Stimulated activated CD8-positive, alpha-beta memory T cell treated with anti-CD3 and anti-CD28 coated beads, Interleukin-4, amount 100 ng/mL, for 1 hour (primary cell): ENCODE measurements at places on chromosomes 4 and X.

DNA sequence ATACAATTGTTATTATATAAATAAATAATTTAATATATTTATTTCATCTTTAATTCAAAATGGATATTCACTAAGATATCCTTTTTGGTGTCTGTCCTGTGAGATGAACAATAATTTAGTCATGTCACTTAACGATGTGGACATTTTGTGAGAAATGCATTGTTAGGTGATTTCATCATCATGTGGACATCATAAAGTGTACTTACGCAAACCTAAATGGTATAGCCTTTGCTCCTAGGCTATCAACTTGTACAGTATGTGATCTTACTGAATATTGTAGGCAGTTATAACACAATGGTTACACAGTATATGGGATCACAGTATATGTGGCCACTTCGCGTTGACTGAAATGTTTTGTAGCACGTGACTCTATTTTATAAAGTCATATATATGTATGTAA is 20.2 kb upstream of the CHRNA9 start:
- no peak for DNase-seq

DNA sequence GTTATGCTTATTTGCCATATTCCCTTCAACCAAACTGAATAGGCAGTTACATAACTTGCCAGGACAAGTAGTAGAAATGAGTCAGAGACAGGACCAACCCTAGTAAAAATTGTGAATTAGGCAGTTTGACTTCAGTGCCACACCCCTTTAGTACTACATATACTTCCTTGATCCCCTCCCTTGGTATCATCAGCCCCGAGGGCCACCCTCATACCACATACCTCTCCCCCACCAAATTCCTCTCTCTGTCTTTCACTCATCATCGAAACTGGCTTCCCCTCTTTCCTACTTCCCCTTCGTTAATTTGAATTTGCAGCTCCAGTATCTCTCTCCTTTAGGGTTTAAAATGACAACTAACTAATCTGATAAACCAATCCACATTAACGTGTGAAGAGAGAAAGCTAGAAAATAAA is 7.9 kb upstream of the PTPN13 start:
- no peak for DNase-seq

DNA sequence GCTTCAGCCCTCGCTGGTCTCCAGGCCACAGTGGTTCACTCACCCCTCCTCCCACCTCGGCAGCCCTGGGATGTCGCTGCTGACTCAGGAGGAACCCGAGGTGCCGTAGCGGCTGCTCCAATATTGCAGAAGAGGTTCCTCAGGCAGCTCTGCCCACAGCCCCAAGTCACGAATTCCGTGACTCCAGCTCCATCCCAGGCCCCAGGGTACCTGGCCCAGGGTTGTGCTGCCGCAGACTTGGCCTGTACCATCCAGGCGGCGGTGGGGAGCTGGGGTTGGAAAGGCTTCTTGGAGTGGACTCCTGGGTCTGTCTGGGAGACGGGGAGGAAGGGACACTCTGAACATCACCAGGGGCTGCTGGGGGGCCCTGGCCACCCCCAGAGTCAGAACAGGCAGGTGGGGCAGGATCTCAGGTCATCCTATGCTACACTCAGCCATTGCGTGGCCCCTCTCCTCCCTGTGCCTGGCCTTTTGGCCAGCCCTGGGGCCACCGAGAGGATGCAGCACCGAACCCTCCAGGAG is 728 bp upstream of the HGFAC start:
- no peak for DNase-seq

- DNase-seq, result no peak
Observed at GRCh38 chr4:47907089-47907646, 7.2 kb downstream of the NFXL1 start.

DNA sequence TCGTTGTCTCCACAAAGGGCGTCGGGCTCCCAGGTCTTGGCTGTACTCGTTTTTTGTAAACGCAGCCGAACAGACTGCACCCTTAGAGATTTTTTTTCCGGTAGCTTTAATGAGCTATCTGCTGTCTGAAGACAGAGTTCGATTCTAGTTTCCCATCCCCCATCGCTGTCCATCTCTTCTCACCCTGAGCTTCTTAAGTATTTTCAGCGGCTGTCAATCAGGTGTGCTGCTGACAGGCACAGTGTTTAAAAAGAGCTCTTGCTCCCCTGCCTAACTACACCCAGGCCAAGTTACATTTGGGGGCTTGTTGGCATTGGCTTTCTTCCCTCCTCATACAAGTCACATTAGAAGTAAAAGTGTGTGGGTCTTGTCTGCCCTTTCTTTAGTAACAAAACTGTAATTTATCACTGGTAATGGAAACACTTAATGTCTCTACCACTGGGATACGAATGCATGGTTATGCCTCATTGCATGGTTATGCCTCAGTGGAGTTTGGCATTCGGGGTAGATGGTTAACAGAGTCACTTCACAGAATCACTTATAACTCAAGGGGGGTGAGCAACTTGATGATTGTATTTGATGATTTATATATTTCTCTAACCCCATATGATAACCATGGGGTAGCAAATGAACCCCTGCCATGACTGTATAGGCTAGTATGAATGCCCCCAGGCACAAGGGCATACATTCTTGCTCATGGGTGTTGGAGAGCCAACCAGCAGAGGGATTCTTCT is 1.4 kb upstream of the ARHGAP6 start:
- DNase-seq, result no peak

DNA sequence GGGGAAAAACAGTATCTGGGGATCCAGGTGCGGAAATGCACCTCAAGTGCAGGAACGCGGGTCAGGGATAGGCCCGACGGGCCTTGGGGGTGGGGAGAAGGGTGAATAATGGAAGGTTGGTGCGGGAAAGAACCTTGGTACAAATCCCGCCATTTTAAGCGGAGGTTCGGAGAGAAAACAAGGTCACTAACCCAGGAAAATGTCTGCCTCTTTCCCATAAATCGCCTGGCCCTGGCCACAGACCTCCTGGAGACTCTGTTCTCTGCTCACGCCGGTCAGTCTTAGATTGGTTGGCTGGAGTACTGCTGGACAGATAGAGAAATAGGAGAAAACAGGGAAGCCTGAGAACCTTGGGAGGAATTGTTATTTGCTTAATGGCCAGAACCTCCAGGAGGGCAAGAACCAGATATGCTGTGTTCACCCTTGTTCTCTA is 897 bp upstream of the FBXL5 start:
- DNase-seq, result no peak

GRCh38 chr4:142350871-142351270 is 495.2 kb downstream of the INPP4B start:
- no peak for DNase-seq
